ENCODE measurements at places on chromosomes 11 and 22.

DNA sequence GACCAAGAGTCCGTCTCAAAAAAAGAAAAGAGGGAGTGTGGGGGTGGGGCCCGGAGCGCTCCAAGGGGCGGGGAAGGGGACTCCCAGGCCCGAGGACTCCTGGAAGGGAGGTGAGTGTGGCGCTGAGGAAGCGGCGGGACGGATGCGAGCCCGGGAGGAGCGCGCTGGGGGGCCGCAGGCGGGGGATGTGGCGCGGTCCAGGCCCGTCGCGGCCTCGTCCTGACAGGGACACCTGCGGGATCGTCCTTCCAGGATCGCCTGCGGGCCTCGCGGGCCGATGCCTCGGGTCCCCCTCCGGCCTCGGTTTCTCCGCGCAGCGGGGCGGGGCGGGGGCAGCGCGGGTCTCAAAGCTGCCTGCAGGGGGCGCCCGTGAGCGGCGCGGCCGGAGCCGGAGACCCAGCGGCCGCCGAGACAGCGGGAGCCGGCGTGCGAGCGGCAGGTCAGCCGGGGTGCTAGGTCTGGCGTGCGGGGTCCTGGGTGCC lies 3.8 kb upstream of the ADORA2A start:
- no peak for DNase-seq

DNA sequence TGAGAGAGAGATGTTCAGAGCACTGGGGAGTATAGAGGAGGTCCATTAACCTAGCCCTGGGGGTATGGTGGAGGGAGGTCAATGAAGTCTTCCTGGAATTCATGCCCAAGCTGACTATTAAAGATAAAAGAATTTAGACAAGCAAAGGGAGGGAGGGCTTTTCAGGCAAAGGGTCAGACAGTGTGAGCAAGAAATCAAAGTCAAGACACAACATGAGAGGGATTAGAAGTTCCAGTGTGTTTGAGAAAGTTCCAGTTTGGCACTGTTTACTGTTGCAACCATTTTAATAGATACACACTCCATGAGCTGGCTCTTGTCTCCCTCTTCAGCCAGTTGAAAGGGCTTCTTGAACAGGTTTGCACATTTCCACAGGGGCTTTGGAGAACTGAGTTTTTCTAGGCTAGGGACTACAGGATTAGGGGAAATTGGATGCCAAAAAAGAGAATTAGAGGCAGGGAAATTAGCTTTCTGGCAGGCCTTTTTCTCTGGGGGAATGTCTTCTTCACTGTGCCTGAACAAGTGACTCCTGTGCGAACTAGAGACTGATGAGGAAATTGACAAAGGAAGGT lies 14.7 kb upstream of the NNMT start:
- no peak for DNase-seq

DNA sequence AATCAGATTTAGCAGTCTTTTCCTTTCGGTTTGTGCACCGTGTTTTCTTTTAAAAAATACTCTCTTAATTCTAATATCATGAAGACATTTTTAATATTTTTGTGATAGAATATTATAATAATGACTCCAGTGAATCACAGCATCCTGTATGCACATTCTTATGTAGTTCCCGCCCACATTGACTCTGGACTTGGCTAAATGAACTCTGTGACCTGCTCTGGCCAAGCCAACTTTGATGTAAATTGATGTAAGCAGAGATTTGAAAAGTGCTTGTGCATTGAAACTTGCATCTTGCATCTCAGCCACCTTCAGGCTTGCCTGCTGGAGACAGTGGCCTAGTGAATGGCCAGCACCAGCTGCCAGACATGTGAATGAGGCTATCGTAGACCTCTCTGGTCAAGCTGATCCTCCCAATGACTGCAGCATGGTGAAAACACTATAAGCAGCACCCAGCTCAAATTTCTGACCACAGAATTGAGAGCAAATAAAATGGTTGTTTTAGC lies 29.2 kb upstream of the PGM2L1 start:
- no peak for DNase-seq

DNA sequence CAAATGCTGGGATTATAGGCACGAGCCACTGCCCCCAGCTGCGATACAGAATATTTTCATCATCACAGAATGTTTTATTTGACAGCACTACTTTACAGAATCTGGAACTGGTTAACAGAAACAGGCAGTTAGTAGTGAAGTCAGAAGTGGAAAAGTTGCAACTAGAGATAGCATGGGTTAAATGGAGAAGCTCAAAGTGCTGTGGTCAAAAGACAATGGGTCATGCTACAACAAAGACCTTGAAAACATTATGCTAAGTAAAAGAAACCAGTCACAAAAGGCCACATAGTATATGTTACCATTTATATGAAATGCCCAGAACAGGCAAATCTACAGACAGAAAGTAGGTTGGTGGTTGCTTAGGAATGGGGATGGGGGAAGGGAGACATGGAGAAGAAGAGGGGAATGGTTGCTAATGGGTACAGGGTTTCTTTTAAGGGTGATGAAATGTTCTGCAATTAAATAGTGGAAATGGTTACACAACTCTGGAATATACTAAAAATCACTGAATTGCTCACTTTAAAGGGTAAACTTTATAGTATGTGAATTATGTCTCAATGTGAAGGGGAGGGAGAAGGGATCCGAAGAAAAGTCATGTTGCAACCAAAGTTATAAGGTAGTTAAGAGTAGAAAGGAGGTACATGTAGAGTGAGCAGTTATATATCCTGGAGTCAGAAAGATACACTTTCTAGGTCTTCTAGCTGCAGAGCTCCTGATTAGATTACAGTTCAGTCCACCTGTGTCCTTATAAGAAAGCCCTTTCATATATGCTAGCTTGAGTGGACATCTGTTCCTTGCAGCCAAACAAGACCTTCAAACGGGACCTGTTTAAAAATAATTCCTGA lies 46.3 kb upstream of the RAPSN start:
- DNase-seq: no peak

DNA sequence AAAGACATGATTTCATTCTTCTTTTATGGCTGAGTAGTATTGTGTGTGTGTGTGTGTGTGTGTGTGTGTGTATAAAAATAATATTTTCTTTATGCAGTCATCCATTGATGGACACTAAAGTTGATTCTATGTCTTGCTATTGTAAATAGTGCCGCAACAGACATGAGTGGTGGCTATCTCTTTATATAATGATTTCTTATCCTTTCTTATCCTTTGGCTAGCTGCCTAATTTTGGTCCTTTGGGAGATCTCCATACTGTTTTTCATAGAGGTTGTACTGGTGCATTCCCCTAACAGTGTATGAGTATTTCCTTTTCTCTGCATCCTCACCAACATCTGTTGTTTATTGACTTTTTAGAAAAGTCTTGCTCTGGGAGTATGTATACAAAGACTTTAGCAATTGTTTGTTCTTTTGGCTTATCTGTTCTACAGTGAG lies 107.0 kb downstream of the STIM1 start:
- no peak for DNase-seq

DNA sequence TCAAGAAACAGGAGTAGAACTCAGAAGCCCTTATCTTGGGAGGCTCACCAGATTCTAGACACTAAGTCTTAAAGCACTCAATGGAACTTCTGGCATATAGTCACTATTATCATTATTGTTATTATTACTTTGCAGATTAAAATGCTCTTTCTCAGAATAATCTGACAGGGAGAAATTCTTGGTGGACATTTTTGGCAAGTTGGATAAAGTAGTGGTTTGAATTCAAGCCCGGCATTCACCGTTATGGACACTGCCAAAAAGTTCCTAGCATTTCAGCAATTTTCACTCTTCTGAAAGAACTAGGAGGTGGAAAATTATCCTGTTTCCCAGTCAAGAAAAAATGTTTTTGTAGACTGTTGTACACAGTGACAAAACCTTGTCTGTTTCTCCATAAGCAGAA lies 179.6 kb upstream of the ISX start:
- DNase-seq: no peak

DNA sequence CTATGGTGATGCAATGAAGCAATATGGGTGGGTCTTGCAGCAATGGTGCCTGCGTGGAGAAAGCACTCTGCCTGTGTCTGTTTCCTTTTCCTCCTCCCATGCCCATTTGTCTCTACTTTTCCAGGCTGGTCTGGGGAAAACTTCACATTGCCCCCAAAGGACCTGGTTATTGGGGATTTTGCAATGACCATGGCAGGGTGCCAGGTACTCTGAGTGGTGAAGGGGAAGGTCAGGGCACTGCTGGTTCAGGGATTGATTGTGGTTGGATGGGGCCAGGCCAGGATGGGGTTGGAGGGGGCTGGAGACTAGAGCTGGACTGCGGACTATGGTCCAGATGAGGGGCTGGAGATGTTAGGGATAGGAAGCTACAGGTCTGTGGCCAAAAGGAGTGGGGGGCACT lies 92.1 kb downstream of the INSC start:
- no peak for DNase-seq

- DNase-seq: no peak
Measured at GRCh38 chr22:39487826-39488520, 14.1 kb upstream of the MIEF1 start.

DNA sequence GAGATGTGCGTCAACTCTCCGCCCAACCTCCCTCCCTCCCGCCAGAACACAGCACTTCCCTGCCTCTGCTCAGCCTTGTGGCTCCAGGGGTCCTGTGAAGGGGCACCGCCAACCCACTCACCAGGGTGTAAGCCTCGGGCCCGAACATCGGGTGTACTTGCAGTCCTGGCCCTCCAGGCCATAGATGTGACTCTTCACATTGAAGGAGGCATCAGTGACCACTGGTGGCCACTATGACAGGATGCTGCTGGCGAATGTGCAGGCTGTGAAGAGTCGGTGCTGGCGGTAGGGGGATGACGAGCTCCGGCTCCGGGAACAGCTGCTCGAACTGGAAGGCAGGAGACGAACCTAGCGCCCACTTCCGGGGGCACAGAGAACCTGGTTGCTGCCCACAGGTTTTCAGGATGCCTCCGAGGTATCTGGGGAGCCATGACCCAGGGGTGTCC lies 97.4 kb downstream of the MED15 start:
- no peak for DNase-seq

- no peak for DNase-seq
Measured at GRCh38 chr11:93490996-93491618, 52.1 kb downstream of the SMCO4 start.

DNA sequence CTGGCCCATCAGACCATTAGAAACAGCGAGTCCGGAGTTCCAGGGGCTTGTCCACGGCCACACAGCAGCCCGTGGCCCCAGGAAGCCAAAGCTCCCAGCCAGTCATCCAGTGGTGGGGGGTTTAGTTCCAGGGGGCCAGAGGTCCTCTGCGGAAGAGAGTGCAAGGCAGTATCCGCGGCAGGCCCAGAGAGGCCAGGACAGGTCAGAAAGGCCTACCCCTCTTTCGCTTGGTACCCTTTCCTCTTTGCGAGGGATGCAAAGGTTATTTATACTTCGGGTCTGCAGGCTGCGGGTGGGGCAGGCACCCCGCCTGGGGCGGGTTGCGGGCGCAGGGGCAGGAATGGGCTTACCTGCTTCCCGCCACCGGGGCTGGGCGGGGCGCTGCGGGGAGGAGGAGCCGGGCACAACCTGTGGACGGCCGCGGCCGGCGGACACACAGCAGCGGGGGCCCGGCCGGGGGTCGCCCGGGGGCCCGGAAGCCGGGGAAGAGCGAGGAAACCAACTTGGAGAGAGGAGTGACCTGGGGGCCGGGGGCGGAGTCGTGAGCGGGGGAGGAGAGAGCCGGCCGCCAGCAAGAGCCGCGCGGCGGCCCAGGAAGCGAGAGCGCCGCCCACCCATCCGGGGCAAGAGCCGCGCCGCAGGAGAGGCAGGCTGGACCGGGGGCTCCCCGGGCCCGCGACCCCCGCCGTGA lies at the start of gene SH3BP1:
TSS of gene SH3BP1 (plus strand) at position 600 of the 691 bp plus-strand sequence. CDS start 119 bp downstream, outside the sequence.
- peak; percentile 39 for DNase-seq

DNA sequence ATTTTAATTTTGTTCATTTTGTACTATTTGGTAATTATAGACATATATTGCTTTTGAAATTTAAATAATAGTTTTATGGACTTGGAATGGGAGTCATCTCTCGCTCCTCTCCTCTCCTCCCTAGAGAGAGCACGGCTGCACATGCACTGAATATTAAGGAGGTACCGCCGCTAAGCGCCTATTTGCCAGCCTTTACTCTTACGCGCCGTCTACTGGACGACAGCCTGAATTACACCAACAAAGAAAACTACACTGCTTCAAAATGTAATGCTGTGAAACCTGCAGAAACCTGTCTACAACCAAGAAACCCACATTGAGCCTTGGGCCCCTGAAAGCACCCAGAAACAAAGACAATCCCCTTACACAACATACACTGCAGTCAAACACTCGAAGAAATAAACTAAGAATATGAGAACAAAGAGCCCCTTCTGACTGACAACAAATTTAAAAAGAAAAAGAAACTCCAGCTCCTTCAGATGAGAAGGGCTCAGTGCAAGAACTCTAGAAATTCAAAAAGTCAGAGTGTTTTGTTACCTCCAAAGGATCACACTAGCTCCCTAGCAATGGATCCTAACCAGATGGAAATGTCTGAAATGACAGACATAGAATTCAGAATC lies 737.2 kb downstream of the LRRC4C start:
- DNase-seq: no peak

GRCh38 chr22:49097966-49098365 lies 729.7 kb downstream of the BRD1 start:
- no peak for DNase-seq

DNA sequence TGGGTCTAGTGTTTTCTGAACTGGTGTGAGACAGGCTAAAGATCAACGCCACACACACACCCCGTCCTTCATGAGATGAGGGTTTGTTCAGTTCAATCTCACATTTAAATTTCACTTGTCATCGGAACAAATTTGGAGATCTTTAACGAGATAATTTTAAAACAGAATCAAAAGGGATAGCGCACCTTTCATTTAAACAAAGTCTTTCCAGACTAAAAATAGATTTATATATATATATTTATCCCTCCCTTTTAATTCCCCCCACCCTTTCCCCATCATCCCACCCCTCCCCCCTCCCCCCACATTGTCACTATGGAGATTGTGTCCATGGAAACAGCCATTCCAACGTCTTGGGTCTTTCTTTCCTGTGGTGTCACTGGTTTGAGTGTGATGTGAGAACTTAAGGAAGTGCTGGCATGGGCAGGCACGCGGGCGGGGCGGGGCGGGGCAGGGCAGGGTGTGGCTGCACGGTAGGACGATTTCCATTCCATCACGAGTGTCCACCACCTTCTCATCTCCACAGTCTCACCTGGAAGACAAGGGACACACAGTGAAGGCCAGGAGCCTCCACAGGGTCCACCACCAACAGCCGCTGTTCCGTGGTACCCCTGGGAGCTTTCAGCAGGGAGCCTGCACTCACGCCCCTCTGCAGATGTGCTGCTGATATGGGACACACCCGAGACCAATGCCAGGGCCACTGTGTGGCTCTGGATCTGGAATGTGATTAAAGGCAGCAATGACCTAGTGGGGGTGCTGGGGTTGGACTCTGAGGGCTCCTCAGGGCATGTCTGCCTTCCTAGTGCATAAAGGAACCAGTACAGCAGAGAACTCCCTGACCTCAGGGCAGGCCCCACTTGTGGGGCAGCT lies 30.5 kb upstream of the CYP2D6 start:
- no peak for DNase-seq

All from CD4-positive, alpha-beta T cell treated with Interleukin-4 for 4 hours (primary cell).